ENCODE measurements at places on chromosomes 6 and 20.

DNA sequence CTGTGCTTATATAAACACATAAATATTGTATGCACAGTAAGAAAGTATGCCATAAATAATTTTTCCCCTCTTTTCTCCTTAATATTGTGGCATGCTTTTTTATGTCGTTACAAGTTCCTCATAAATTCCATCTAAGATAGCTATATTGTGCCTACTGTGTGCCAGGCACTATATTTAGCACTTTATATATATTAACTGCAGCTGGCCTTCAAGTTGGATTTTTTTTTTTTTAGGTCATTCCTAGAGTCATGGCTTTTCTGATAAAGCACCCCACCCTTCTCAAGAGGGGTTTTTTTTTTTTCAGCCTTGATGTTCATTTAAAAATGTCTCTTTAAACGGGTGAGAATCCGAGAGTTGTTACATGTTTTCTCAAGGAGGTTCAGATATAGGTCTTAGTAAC, 42.8 kb upstream of the RNF8 start:
- H3K4me3 ChIP-seq: no peak overlapping the region
- no peak for DNase-seq
- H3K4me1 ChIP-seq: peaks cover 7% of the 10 kb centered on the region

DNA sequence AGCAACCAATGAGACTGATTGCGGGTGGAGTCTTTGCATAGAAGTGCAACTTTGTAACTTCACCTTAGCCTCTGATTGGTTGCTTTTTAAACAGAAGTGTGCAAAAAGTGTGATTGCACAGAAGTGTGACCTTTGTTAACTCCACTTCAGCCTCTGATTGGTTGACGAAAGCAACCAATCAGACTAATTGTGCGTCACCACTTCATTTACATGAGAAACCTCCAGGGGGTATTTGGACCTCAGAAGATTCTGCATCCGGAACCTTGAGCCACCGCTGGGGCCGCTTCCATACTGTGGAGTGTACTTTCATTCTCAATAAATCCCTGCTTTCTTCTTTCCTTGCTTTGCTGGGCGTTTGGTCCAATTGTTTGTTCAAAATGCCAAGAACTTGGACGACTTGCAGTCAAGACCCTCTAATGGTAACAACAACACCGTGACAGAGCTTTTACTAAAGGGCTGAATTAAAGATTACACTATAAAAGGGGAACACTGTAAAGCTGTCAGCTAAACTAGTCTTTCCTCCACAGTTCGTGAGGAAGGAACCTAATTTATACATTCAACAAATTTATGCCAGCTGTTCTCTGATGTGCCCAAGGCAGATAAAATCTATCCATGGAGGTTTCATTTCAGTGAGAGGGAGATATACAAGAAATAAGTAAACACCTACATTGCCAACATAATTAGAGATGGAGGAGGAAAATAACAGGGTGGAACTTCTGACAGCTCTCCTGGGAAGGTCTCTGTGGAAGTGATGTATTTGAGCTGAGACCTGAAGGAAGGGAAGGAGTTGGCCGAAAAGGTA, 1.4 kb upstream of the HECA start:
- no peak overlapping the region for H3K4me3 ChIP-seq
- peaks cover 23% of the 10 kb centered on the region for H3K4me1 ChIP-seq
- H3K27me3 ChIP-seq: no peaks in the 10 kb centered on the region
- H3K36me3 ChIP-seq: no peaks in the 10 kb centered on the region

GRCh38 chr6:145823328-145823944, 8.8 kb upstream of the FBXO30 start:
- H3K4me3 ChIP-seq: no peak overlapping the region
- no peak overlapping the region for H3K27ac ChIP-seq
- no peaks in the 10 kb centered on the region for H3K4me1 ChIP-seq
- H3K36me3 ChIP-seq: no peaks in the 10 kb centered on the region

- H3K4me3 ChIP-seq: no peak overlapping the region
- no peaks in the 10 kb centered on the region for H3K27me3 ChIP-seq
- DNase-seq: no peak
- no peaks in the 10 kb centered on the region for H3K4me1 ChIP-seq
- H3K36me3 ChIP-seq: no peaks in the 10 kb centered on the region
- H3K27ac ChIP-seq: no peak overlapping the region
These were observed 178.1 kb upstream of the MARCKS start for GRCh38 chr6:113679051-113679450.

GRCh38 chr20:46898423-46898822, 3.8 kb downstream of the EYA2 start:
- H3K36me3 ChIP-seq: no peaks in the 10 kb centered on the region
- no peak overlapping the region for H3K4me3 ChIP-seq
- H3K4me1 ChIP-seq: no peaks in the 10 kb centered on the region
- H3K27me3 ChIP-seq: peaks cover 61% of the 10 kb centered on the region
- H3K27ac ChIP-seq: no peak overlapping the region

GRCh38 chr6:21971541-21971940, 325.3 kb downstream of the PRL start:
- H3K36me3 ChIP-seq: no peaks in the 10 kb centered on the region
- H3K4me1 ChIP-seq: peaks cover 3% of the 10 kb centered on the region
- no peaks in the 10 kb centered on the region for H3K27me3 ChIP-seq
- DNase-seq: no peak
- H3K27ac ChIP-seq: no peak overlapping the region

DNA sequence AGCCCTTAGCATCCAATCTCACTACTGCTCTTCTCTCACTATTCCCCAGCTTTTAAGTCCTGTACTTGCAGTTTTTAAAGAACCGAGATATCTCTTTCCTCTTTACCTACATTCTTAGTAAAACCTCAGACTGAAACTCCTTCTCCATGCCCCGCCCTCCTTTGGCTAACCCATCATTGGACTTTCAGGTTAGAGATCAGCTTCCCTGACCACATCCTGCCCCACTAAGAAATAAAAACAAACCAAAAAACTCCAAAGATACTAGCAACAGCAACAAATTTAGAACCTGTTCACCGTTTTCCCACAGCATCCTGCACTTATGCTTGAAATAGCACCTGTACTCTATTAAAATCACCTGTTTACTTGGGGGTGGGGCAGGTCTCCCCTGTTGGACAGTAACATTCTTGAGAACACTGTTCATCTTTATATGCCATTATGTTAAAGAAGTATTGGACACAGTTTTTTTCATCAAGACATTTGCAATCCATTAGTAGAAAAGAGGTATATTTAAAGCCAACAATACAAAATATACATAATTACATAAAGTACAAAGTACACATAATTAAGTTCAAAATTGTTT, 16.3 kb upstream of the SMAP1 start:
- no peak for DNase-seq
- H3K27ac ChIP-seq: no peak overlapping the region

DNA sequence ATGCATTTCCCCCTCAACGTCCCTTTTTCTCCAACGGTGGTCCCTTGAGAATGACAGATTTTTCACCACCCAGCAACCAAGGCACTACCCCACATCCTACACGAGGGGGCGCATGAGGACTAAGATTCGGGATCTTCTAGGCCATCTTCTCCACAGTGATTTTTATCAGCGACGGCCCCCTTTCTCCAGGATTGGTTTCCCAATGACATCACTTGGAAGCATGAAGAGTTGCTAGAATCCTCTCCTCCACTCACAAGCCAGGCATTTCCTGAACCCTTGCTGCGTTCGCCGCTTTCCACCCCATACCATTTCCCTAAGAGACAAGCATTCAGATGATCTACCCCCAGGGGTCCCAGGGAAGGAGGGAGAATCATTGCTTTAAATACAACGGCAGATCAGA, 252.0 kb downstream of the HIVEP2 start:
- H3K27ac ChIP-seq: no peak overlapping the region
- no peaks in the 10 kb centered on the region for H3K36me3 ChIP-seq
- peak; percentile 65 for DNase-seq
- H3K4me3 ChIP-seq: no peak overlapping the region
- peaks cover 10% of the 10 kb centered on the region for H3K4me1 ChIP-seq
- no peaks in the 10 kb centered on the region for H3K27me3 ChIP-seq
